ENCODE measurements at places on chromosomes 13 and 19.
A peak's percentile ranks its signal among the peaks of the same experiment; 100 is the strongest.

- DNase-seq, result peak; percentile 11
Observed at GRCh38 chr13:113928685-113929627, 44.9 kb downstream of the C13orf46 start.

DNA sequence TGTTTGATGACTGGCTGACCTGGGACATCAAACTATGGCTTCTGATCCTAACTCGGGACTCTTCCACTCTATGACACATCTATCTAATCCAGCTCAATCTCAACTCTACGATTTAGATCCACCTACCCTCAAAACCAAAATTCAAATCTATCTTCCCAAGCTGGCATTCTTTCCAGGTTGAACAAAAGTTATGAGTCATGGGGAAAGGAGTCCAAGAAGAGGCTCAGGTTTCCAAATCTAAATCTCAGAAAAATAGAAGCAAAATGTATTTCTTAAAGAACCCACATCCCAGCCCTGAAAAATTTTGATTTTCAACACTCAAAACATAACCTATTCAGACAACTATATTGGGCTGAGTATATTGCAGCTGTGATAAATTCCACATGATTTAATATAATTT lies 143.9 kb upstream of the IPO5 start:
- no peak for DNase-seq

DNA sequence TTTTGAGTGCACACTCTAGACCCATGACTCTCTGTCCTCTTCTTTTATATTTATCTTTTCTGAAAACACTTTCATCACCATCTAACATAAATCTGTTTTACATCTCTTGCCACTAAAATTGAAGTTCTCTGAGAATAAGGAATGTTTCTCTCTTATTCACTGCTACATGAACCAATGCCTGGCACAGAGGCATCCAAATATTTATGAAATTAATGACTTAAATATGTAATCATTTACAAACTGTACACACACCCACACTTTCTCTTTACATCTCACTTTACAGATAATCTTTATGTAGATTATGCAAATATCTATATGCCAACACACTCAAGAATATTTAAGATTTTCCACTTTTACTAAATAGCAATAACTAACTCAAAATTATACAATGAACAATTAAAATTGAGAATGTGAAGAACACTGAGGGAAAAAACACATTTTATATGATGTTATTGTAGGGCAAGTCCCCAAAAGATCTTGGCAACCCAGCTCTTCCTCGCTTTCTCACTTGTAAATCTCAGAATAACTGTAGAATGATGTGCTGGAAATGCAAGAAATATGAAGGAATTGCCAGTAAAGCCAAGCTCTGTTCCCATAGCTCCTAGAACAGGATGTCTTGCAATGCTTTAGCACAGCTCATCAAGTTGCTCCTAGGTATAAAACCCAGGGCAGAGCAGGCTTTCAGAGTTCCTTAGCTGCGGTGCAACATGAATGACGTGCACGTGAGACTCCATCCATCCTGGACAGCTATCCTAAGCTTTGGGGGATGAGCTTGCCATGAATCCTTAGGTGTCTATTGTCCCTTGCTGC lies 50.7 kb downstream of the UGGT2 start:
- no peak for DNase-seq

DNA sequence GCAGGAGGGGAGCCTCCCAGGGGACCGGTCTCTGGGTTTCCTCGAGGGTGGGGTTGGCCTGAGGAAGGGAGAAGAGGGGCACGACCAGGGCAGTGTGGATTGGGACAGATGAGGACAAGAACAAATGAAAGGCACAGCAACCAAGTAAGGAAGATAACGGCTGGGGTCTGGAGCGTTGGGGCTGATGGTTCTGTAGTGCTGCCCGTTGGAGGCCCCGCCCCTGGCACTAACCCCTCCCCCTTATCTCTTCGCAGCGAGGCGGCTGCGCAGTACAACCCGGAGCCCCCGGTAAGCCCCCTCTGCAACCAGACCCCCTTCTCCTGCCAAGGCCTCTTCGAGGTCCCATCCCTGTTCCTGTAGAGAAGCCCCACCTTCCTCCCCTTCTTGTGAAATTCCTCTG lies 2.2 kb downstream of the CAPNS1 start:
- DNase-seq, result no peak

DNA sequence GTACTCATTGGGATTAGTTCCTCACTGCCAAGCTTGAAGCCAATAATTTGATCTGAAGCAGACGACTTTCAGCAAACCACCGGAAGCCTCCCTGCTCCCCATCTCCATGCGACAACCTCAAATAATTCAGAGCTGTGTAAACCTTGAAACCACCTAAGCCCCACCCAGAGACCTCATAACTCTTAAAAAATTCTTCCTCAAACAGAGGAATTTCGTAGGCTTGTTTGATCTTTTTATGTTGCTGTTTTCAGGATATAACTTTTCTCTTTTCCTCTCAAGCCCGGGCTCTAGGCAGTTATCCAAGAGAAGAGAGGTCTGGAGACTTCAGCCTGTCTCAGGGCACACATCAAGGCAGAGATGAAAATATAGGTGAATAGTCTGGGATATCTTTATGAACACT lies 311.6 kb downstream of the KCNRG start:
- no peak for DNase-seq

DNA sequence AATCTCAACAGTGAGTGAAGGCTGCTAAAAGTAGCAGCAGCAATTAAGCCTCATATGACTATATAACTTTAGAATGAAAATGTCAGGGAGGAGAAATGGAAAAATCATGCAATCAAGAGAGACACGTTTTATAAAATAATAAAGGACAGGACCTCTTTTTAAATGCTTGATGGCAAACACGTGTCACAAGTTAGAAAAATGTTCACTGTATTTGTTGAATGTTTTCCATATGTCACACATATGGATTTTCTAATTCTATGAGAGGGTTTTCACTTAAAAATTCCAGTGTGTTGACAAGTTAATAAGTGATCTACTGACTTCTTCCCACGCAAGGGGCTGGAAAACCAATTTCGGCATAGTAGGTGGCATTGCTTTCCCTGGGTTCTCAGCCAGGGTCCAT lies 27.7 kb upstream of the KCTD12 start:
- DNase-seq, result no peak

DNA sequence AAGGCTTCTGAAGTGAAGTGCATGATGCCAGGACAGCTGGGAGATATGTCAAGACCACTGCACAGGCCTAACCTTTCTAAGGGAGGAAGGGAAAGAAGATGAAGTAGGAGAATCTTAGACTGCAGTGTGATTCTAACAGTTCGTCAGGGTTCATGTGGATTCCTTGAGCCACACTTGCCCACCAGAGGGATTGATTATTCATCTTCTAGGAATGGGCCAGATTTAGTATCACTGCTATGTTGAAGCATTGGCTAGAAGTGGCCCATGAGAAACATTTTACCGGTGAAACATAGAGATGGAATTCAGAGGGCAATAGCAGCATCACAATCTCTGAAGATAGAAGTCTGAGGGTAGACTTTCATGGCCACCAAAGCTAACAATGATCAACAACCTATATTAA lies 550.8 kb upstream of the SLITRK1 start:
- DNase-seq, result no peak

- DNase-seq, result no peak
Observed at GRCh38 chr13:98366010-98366409, 188.9 kb upstream of the RNF113B start.

DNA sequence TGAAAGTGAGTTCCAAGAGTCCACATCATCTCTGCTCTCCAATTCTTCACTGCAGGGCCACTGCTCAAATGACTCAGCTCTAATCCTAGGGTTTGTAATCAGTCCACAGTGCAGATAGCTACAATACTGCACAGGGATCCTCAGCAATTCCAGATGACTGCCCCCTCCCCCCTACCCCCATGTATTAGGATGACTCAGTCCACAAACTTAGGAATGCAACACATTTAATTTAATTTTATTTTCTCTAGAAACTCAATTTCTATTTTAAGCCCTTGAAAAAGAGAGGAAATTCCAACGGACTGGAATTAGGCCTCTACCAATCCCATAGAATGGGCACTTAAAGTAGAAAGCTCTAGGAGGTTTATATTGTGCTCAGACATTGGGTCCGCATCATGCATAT lies 173.8 kb upstream of the SOX21 start:
- no peak for DNase-seq

GRCh38 chr13:77492982-77493381 lies 42.5 kb upstream of the SCEL start:
- no peak for DNase-seq

DNA sequence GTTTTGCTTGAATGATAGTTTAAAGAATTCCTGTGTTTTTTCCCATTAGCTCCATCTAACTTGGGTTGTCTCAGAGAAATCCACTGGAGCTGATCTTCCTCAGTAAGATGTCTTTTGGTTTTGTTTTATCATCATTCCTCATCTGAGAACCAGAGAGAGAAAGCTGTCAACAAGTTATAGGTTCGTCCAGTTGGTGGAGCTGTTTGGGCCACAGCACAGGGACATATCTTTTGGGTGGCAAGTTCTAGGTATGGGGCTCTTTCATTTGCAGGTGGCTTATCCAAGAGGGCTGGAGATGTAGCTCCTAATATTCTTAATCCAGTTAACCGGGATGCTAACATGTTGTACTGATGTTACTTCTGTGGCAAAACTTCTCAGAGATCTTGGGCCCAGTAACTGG lies 174.2 kb downstream of the KCNRG start:
- DNase-seq, result no peak

GRCh38 chr13:109166804-109167203 lies 537.4 kb downstream of the MYO16 start:
- no peak for DNase-seq

DNA sequence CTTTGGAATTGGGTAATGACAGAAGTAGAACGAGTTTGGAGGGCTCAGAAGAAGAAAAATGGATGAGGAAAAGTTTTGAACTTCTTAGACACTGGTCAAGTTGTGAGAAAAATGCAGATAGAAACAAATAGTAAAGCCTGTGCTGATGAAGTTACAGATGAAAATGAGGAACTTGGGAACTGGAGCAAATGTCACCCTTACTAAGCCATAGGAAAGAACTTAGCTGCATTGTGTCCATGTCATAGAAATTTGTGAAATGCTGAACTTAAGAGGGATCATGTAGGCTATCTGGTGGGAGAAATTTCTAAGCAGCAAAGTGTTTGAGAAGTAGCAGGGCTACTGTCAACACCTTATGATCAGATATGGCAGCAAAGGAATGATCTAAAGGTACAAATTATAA lies 289.2 kb upstream of the PCDH9 start:
- DNase-seq, result no peak

- DNase-seq, result no peak
Observed at GRCh38 chr13:51534041-51534817, 50.0 kb upstream of the WDFY2 start.

- DNase-seq, result peak; percentile 45
Observed at GRCh38 chr19:45670670-45671453, 2.8 kb downstream of the GIPR start.

- DNase-seq, result no peak
Observed at GRCh38 chr13:45396533-45397095, 21.6 kb downstream of the SLC25A30 start.

GRCh38 chr13:87311165-87311564 lies 360.0 kb upstream of the SLITRK5 start:
- no peak for DNase-seq

DNA sequence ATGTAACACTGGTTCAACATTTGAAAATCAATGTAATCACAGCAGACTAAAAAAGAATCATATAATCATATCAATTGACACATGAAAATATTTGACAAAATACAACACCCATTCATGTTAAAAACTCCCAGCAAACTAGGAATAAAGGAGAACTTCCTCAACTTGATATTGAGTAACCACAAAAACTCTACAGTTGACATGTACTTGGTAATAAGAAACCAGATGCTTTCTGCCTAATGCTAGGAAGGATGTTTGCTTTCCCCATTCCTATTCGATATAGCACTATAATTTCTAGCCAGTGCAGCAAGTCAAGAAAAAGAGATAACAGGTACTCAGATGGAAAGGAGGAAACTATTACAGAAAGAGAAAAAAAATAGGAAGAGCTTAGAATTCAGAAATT lies 26.9 kb downstream of the UFM1 start:
- DNase-seq, result no peak

DNA sequence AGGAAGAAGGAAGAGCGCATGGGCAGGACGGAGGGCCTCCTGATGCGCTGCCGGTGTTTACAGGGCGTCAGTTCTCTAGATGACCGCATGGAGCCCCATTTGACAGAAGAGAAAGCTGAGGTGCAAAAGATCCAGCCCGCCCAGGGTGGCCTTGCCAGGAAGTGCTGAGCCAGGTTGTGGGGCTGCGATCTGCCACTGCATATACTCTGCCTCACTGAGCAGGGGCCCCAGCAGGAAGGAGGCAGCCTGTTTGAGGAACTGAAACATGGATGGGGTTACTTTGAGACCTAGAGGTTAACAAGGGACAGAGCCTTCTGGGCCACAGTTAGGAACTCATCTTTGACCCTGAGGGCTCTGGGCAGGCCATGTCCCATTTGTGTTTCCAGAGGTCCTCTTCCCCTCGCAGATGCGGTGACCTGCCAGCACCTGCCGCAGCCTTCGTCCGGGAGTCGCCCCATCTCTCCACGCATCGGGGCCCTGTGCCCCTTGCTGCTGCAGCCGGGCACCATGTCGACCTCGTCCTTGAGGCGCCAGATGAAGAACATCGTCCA lies 3.2 kb downstream of the EPN1 start:
- DNase-seq, result no peak

DNA sequence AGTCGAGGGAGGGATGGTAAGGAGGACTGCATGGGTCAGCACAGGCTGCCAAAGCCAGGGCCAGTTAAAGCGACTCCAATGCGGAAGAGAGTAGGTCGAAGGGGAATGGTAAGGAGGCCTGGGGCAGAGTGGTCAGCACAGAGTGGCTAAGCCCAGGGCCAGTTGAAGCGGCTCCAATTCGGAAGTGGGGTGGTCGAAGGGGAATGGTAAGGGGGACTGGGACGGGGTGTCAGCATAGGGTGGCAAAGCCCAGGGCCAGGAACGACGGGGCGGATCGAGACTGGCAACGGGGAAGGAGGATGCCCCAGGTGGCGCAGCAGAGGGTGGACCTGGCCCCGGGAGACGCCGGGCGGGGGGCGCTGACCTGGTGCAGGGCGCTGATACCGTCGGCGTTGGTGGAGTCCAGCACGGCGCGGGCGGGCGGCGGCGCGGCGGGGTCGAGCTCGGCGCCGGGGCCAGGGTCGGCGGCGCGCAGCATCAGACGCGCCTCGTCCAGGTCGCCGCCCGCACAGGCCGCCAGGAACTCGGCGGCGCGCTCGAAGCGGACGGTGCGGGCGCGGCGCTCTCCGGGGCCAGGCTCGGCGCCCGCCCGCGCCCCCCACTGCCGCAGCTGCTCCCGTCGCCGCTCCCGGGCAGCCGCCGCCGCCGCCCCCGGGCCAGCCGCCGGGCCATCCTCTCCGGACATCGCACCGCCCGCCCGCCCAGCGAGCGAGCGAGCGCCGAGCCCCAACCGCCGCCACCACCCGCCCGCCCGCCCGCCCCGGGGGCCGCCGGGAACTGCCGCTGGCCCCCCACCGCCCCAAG lies at the start of gene PPP1R12C:
Gene PPP1R12C (minus strand): TSS at position 779 of the 804 bp plus-strand sequence. CDS start 94 bp downstream, at position 685.
- no peak for DNase-seq

DNA sequence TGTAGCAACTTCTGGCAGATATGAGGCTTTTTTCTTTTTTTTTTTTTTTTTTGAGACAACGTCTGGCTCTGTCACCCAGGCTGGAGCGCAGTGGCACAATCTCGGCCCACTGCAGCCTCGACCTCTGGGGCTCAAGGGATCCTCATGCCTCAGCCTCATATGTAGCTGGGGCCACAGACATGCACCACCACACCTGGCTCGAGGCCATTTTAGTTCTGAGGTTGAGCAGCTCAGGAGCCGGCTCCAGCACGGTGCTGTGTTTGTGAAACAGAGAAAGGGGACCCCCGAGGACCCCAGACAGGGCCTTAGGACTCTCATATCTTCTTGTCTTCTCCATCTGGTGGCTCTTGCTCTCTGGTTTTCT lies 3.4 kb upstream of the FLT3LG start:
- DNase-seq, result no peak

- no peak for DNase-seq
Observed at GRCh38 chr19:35623327-35624010, 5.4 kb upstream of the RBM42 start.
